T-helper 2 cell treated with Interferon-gamma antibody and Interleukin-4, amounts not matched to agents 5 μg/mL and 100 μg/mL, for 36 hours (primary cell): ENCODE measurements at places on chromosomes 5 and 9.
A peak's percentile ranks its signal among the peaks of the same experiment; 100 is the strongest.

DNA sequence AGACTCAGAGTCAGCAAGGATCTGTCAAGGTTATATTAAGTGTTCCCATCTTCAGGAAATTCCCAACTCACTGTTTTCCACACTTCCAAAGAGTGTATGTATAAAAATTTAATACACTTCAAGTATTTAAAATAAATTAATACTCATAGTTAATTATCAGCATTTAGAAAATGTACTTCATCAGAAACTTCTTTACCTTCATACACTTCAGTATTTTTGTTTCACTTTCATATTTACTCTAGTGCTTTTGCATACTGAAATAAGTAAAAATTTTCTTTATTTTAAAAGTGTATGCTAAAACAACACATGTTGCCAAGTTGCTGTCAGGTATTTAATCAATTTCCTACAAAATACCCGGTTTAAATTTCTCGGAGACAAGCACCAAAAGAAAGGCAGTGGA is 16.5 kb downstream of the RICTOR start:
- DNase-seq = no peak

- DNase-seq = no peak
These were observed 78.4 kb downstream of the NDFIP1 start for GRCh38 chr5:142186857-142187594.

GRCh38 chr5:1726956-1727355 is 72.7 kb downstream of the MRPL36 start:
- DNase-seq = peak; percentile 1

DNA sequence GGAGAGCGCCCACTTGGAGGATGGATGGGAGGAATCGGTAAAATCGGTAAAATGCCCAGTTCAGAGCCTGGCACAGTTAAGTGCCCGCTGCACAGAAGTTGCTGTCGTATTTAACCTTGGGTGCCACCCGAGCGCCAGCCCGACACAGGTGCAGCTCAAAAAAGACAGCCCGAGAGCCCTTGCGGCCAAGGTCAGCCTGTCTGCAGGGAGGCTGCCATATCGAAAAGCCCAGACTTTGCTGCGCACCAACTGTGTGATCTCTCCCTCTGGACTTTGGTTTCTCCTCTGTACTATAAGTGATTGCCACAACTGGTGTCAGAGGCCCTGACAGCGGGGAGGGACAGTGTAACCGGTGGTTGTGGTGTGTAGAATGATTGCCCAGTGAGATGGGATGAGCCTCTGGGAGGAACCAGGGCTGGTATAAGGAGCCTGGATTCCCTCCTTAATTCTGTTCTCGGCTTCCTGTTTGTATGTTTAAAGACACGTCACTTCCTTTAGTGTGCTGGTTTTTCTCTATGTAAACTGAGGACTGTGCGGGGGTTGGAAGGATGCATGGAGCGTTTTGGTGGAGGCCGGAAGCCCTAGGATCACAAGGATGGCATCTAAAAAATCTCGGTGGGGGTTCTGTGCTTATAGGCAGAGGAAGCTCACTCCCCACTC is 792 bp downstream of the NTMT1 start:
- DNase-seq = no peak

GRCh38 chr5:122906768-122907167 is 61.4 kb downstream of the SNX24 start:
- DNase-seq = no peak

DNA sequence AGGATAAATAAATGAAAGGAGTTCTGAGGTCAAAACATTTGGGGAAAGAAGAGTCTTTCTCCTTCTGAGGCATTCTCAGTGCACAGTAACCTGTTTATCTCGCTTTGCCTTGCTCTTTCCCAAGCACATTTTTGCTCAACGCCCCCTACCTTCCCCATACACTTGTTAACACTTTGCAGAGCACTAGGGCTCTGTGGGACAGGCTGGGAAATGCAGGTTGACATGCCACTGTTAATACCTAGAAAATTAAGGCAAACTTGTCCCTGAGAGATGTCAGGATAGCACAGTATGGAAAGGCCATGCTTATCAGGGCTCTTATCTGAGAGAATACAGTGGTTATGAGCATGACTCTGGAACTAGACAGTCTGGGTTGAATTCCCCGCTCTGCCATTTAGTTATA is 152.0 kb downstream of the DOCK8 start:
- no peak for DNase-seq

- no peak for DNase-seq
These were observed 206.4 kb downstream of the COMMD10 start for GRCh38 chr5:116291271-116291670.

DNA sequence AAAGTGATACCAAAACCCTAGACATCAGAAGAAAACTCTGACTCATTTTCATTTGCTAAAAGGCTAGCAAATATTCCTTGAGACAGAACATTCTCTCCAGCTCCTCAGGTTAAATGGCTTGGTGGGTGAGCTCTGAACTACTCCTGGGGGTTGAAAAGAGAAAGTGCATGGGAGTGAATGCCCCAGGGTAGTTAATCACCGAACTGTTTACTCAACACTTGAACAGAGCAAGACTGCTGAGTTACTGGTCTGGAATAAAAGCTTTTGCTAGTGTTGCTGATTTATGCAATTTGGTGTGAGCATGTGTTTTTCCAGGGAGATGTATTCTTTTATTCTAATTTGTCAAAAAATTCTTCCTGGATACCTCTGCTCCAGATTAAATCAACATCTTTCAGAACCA is 88.3 kb upstream of the PRDM9 start:
- no peak for DNase-seq

- no peak for DNase-seq
These were observed 11.0 kb downstream of the LHX3 start for GRCh38 chr9:136193891-136194279.

DNA sequence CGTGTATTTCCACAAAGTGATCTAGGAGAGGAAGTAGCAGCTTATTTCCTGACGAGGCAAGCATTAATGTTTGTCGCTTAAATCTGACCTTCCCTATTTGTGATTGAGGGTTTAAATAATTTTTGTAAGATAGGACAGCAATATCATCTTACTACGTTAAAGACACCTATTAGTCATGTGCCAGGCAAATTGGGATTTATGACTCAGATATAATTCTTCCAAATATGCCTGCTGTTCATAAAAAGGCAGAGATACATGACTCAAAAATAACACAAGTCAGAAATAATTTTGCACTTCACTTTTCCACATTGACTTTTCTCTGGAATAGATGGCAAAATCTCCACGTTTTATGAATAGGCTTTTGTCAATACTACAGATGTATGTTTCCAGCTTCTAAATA is 43.0 kb upstream of the CDH12 start:
- no peak for DNase-seq

- no peak for DNase-seq
These were observed 52.8 kb upstream of the CCDC112 start for GRCh38 chr5:115349001-115349817.

- DNase-seq = no peak
These were observed 428.2 kb downstream of the ANXA1 start for GRCh38 chr9:73579823-73580222.

DNA sequence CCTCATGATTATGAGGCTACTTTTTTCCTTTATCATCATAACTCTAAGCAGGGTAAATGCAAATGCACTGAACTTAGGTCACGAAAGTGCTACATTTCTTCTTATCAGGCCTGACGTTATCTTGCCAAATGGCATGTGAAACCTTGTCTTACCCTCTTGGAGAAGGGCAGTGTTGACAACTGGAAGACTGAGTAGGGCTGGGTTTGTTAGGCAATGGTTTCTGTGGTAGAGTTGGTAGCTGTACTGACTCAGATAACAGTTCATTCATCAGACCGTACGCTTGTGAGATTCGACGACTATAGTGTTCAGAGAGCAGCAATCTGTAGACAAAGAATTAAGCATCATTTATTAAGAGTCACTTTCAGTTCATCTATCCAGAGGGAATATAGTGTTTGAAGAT is 127.7 kb downstream of the CPLANE1 start:
- peak; percentile 28 for DNase-seq

GRCh38 chr5:149415066-149415967 is 36.2 kb upstream of the IL17B start:
- DNase-seq = no peak

- peak; percentile 30 for DNase-seq
These were observed at the start of gene C5orf52 for GRCh38 chr5:157670662-157671591. Gene C5orf52 (plus strand): TSS chr5:157671533. CDS start chr5:157671615, 82 bp downstream.

GRCh38 chr9:70049236-70049635 is 5.6 kb downstream of the MAMDC2 start:
- no peak for DNase-seq

GRCh38 chr9:114051281-114051680 is 26.8 kb downstream of the AMBP start:
- no peak for DNase-seq

- DNase-seq = no peak
These were observed 621.2 kb upstream of the CDH6 start for GRCh38 chr5:30572279-30572678.

GRCh38 chr5:41841325-41841724 is 28.9 kb downstream of the OXCT1 start:
- DNase-seq = no peak

- DNase-seq = no peak
These were observed 487.2 kb upstream of the KLF4 start for GRCh38 chr9:107976767-107977166.

- no peak for DNase-seq
These were observed 45.6 kb downstream of the SUB1 start for GRCh38 chr5:32630867-32631491.

GRCh38 chr5:68465934-68466551 is 250.5 kb downstream of the PIK3R1 start:
- no peak for DNase-seq

GRCh38 chr5:103397739-103398581 is 139.4 kb downstream of the MACIR start:
- DNase-seq = no peak

- no peak for DNase-seq
These were observed 204.1 kb upstream of the SMC2 start for GRCh38 chr9:103889989-103890388.

DNA sequence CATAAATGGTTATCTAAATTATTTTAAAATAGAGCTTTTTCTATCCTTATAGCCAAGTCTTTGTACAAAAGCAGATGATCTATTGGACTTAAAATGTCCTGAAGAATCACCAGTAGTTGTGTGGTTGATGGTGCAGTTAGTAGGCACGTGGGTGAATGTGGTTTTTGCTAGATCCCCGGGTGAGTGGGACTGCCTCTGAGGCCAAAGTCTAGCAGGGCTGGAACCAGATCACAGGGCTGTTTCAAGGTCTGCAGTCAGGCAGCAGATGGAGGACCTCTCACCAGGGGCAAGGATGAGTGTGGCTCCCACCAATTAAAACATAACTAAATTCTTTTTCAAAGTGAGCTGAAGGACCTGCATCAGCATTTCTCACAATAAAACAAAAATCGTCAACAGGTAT is 604.7 kb upstream of the FTMT start:
- DNase-seq = no peak

DNA sequence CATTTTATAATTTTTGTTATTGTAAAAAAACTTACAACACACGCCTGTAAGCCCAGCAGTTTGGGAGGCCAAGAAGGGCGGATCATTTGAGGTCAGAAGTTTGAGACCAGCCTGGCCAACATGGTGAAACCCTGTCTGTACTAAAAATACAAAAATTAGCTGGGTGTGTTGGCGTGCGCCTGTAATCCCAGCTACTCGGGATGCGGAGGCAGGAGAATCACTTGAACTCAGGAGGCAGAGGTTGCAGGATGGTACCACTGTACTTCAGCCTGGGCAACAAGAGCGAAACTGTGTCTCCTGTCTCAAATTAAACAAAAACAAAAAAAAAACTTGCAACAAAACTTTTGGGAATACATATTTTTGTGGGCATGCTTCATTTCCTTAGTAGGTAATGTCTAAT is 164.6 kb downstream of the CACNA1B start:
- no peak for DNase-seq

- no peak for DNase-seq
These were observed 488.4 kb downstream of the SEMA5A start for GRCh38 chr5:9057406-9058000.

- no peak for DNase-seq
These were observed 245.4 kb downstream of the EBF1 start for GRCh38 chr5:158854260-158854783.

DNA sequence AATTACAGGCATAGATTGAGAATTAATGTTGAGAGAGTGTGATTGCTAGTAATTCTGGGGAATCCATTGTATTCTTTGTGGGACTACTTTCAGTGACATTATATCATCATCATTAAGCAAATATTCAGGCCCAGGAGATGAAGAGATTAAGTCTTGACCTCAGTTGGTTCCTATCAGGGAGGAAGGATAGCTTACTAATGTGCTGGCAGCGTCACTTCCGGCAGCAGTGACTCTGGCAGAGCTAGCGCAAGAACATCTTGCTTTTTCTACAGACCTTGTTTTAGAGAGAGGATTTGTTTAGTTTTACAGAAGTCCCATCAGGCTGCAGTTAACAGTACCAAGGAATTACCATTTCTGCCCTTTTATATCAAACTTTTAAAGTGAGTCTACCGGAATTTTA is 20.3 kb downstream of the OSTF1 start:
- DNase-seq = no peak

DNA sequence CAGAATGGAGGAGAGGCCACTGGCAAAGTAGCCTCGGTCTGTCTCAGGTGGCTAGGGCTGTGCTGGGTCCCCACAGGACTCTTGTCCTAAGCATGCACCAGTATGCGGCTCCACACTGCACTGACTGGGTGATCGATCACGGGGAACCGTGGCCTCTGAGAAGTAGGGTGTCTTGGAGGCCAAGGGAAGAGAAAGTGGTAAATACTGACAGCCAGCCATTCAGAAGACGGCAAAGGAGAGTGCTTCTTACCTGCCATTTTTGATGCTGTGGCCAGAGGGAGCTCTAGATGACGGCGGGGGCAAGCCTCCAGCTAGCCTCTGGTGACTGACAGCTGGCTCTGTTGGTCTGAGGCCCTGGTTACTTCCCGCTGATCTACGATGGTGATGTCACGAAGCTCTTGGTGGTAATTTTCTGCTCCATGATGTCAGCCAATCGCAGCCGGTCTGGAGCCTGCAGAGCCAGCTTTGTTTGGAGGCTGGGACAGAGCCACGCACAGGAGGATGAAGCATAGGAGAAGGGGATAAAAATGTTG is 40.4 kb upstream of the GADD45G start:
- no peak for DNase-seq

DNA sequence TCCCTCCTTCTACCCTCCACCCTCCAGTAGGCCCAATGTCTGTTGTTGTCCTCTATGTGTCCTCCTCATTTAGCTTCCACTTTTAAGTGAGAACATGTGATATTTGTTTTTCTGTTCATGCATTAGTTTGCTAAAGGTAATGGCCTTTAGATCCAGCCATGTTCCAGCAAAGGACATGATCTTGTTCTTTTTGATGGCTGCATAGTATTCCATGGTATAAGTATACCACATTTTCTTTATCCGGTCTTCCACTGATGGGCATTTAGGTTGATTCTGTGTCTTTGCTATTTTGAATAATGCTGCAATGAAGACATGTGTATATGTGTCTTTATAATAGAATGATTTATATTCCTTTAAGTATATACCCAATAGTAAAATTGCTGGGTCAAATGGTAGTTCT is 232.5 kb upstream of the PRR16 start:
- no peak for DNase-seq

DNA sequence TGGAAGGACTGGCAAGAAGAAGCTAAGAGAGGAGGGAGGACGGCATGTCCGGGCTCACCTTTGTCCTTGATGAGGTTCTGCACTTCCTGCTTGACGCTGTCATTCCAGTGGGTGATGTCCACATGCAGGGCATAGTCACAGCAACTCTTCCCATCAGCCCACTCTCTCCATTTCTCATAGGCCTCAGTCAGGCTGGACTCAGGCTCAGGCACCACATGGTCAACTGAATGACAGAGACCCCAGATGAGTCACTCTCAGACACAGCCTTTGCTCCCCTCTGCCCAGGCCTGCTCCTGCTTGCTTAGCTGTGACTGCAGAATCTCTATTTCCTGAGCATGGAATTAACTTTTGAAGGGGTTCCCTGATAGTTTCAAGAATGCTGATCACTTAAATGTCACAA is 94.2 kb downstream of the DPYSL3 start:
- no peak for DNase-seq
